ENCODE measurements at places on chromosomes 12 and 14.

DNA sequence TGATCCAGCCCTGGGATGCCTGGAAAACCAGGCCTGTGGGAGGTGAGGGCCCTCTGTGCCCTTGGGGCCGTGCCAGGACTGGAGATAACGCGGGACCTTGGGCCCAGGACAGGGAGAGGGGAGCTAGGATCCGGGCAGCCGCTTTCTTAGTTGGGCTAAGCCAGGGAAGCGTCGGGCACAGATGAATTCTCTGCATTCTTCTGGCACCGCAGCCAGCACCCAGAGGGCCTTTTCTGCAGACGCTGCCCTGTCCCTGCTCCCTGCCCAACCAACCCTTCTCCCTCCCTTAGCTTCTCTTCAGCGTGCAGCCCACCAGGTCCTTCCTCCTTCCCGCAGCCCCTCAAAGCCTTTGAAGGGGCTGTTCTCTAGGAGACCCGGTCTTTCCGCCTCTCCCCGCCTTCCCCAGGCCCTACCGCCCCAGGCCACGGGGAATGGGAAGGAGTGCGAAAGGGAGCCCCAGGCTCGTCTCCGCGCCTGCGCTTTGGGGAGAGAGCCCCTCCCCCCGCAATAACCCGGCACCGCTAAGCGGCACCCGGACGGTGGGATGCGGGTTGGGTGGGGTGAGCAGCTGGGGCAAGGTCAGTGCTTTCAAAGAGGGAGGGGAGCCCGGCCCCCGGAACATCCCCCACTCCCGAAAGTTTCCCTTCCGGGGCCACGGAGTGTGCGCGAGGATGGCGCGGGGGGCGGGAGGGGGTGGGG, 663 bp downstream of the NCKAP5L start:
- DNase-seq, result peak; percentile 30

DNA sequence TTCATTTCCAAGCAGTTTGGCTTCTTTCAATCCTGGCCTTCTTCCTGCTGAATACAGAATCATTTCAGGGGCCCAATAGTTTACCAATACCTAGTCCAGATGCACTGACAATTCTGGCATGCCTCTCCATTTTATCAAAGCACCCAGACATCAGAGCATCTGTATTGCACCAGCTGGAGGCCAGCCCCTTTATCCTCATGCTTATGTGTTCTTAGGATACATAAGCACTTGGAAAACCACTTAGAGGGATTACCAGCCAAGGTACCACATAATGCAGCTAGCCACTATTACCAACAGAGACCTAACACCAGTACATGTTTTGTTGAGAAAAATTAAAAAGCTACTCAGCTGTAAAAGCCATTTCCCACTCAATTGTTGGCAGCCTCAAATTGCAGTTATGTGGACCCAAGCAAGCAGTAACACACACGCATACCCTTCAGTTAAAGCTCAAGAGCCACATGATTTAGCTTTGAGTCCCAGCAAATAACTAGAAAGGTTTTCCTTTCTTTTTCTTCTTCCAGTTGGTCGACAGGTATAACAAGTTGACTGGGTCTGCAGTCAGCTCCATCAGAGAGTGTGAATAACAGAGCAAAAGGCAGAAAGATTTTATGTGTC, 263.8 kb downstream of the DIO2 start:
- DNase-seq, result no peak

- no peak for DNase-seq
Observed at GRCh38 chr14:103581954-103582703, 19.4 kb downstream of the COA8 start.

DNA sequence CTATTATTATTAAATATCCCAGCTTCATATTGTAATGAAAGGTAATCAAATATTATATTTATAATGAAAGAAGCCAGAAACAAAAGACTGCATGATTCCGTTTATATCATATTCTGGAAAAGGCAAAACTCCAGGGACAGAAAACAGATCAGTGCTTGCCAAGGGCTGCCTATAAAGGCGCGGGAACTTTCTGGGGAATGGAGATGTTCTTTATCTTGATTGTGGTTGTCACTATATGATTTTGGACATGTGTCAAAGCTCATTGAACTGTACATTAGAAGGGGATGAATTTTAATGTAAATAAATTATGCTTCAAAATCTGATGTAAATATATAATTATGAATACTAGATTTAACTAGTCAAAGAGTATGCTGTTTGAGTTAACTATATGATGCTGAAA, 115.4 kb upstream of the KRAS start:
- no peak for DNase-seq

- no peak for DNase-seq
Observed at GRCh38 chr12:122593910-122594309, 66.9 kb downstream of the KNTC1 start.

GRCh38 chr14:77407158-77407557, 16.2 kb downstream of the NOXRED1 start:
- no peak for DNase-seq

DNA sequence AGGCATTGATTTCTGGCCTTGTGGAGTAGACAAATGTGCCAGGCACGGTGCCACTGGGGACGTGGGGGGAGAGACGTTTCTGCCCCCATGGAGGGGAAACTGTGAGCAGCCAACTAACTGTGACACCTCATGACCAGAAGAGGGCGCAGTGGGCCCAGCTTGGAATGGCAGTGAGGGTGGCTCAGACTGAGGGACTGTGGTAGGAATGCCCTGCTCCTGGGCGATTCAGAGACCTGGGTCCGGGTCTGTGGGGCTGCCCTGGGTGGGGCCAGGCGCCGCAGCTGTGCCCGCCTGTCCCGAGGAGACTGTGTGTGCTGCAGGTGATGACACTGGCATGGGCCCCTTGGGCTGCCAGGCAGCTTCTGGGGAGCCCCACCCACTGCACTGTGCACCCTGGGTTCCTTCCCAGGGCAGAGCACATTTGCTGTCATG, 60.6 kb downstream of the SLC25A47 start:
- peak; percentile 45 for DNase-seq

- DNase-seq, result no peak
Observed at GRCh38 chr12:108457006-108457733, 57.9 kb upstream of the FICD start.

- DNase-seq, result no peak
Observed at GRCh38 chr12:107064243-107064642, 29.1 kb downstream of the CRY1 start.

DNA sequence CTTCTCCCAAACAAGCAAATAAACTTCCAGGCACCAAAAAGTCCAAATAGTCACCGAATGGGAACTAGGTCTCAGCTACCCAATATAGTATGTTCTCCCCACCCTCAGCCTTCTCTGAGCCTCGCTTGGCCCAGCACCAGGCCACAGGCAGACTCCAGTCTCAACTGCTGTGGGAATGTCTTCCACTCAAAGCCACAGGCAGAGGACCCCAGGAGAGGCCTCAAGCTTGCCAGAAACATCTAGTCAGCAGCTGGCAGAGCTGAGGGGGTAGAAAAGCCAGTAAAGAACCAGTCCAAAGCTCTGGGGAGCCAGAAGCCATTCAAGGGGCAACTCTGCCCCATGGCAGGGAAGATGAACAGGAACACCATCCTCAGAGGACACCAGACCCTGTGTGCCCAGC, 41.8 kb downstream of the FMNL3 start:
- no peak for DNase-seq

DNA sequence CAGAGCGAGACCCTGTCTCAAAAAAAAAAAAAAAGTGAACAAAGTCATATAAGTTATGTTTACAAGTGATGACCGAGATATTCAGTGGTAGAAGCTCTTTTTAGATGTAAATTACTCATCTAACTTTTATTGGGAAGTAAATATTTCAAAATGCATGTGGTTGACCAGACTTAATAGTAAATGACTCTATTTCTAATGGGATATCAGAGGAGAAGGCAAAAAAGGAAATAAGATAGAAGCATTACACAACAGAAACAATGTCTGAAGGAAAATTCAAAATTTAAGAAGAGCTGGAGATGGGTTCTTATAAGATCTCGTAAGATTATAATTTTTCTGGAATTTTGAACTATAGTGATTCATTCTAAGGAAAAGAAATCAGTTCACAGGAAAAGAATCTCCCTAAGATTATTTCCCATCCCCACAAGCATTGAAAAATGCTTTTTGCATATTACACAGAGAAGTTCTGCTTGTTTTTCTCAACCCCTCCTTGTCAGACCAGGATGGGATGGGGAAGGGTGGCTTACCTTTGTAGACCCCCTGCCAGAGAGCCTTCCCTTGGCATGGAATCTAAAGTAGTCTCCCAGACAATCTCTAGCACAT, 63.1 kb upstream of the STK38L start:
- DNase-seq, result no peak

DNA sequence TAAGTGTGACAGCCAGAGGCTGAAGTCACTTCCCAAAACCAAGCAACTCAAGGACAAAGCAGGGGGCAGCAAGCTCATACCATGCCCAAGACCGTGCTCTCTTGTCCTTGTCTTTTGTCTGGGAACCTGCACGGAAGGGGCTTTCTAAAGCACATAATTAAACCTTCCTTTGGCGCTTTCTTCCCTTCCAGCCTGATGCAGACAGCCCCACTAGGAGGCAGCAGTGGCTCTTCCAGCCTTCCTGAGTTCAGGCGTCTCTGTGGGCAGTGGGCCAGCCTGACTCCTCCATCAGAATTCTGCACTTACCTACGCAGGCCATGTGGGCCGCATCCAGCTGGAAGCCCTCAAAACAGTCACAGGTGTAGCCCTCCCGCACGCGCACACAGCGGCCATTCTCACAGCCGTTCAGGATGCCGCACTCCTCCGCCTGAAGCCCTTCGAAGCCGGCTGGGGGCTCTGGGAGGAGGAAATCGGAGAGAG, 7.6 kb downstream of the ISCA2 start:
- DNase-seq, result no peak

DNA sequence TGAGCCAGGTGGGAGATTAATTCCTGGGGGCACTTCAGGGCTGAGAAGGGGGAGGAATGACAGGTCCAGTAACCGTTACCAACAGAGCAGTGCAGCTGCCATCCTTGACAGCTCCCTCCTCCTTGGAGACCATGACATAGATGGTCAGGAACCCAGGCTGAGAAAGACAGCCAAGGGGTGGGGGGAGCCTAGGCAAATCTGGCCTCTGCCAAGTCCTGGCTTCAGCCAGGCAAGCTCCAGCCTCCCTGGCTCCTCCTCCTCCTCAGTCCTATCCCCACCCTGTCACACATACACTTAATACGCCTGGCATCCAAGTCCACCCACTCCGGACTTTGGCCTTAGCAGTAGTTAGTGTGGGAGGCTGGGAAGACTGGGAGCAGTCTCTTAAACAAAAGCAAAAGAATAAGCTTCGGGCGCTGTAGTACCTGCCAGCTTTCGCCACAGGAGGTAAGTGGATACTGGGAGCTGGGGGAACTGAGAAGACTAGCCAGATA, at the start of gene RDH5:
RDH5 (plus strand) TSS at position 323 of the 494 bp plus-strand sequence. CDS start 792 bp downstream, outside the sequence.
- DNase-seq, result no peak

GRCh38 chr12:92362785-92363184, 217.1 kb upstream of the BTG1 start:
- no peak for DNase-seq

DNA sequence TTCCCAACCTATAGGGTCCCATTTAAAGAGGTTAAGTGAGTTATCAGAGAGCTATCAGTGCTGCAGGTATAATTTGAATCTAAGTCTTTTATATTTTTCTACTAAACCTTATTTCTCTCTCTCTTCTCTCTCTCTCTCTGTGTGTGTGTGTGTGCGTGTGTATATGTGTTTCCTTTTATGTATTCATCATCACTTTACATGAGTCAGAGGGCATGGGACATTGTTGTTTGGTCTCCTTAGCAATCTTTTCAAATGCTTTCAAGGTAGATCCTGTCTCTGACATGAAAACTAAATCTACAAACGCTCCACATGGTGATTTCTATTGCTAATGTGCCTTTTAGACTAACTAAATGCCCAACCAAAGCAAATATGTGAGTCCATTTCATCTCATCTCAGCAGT, 459.7 kb downstream of the BTG1 start:
- no peak for DNase-seq

All from T follicular helper cell (primary cell).